H54 (cell line): ENCODE measurements at places on chromosomes 13 and 19.

- DNase-seq: no peak
These were observed 417.1 kb downstream of the OLFM4 start for GRCh38 chr13:53445686-53446085.

DNA sequence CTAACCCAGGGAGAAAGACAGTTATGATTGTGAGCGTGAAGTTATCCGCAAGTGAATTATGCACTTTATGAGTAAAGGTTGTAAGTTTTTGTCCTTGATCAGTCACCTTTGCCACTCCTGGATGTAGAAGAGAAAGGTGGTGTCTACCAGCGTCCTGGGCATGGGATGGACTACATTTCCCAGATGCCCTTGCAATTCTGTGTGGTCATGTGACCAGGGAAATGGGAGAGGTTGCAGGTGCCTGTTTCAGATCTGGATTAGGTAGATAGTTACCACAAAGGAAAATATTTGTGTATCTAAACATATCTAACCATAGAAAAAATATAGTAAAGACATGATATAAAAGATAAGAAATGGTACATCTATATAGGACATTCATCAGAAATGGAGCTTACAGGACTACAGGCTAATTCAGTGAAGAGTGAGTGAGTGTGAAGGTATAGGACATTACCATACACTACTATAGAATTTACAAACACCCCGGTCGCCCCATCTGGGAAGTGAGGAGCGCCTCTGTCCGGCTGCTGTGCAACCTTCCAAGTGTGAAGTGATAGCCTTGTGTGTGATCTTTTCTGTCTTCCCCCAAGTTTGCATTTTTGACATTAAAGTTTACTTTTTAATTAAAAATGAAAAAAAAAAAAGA is 51.6 kb upstream of the CACNA1A start:
- DNase-seq: no peak

- no peak for DNase-seq
These were observed 590.8 kb downstream of the LMO7 start for GRCh38 chr13:76226941-76227340.

GRCh38 chr13:97122381-97122996 is 99.6 kb upstream of the MBNL2 start:
- peak; percentile 29 for DNase-seq
